ENCODE measurements at places on chromosomes 13 and 19.
A peak's percentile ranks its signal among the peaks of the same experiment; 100 is the strongest.

DNA sequence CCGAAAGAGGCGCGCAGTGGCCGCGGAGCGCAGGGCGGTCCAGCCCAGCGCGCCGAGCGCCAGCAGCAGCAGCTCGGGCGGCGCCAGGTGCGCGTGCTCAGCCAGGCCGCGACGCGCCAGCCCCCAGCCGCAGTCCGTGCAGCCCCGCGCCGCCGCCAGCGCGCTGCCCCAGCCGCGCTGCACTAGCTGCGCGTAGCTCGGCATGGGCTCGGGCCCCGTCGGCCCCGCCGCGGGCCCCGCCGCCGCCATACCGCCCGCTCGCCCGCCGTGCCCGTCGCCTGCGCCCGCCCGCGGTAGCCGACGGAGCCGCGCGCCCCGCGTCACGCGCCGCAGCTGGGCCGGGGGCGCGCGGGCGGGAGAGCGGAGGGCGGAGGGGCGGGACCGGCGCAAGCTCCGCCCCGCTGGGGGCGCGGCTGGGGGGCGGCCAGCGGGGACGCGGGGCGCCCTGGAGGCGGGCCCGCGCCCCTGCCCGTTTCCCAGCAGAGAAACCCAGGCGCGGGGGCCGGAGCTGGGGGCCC lies at the start of gene CERS1:
CERS1 (minus strand) TSS at position 335 of the 518 bp plus-strand sequence; CDS start at position 249, 86 bp downstream.
- no peak for DNase-seq

DNA sequence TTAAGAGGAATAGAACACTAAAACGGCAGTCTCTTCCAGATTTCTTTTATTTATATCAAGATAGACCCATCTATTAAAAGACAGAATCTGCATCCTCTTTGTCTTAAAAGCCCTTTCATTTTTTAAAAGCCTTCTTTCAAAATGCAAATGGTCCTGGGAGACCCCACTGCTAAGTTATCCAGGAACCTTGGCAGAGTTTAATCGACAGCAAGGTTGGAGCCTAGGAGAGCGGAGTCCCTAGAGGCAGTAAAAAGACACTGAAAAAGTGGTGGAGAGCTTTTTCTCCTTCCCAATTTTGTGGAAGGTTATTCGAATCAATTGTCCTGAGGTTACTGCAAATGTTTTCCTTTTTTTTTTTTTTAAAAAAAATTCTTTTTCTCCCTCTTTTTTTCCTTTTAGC lies 294.7 kb downstream of the NALCN start:
- DNase-seq: no peak

GRCh38 chr13:110092831-110093247 lies 214.1 kb downstream of the COL4A1 start:
- DNase-seq: no peak

DNA sequence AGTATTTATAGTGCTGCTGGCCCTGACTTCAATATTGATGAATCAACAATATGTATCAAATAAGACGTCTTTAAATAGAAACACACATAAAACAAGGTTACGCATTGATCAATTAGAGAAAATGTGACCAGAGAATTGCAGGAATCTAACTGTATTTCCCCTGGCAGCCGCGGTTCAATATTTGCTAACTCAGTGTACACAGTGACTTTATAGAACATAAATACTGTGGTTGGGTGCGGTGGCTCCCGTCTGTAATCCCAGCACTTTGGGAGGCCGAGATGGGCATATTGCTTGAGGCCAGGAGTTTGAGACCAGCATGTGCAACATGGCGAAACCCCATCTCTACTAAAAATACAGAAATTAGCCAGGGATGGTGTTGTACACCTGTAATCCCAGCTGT lies 22.8 kb upstream of the UPF3A start:
- DNase-seq: no peak

DNA sequence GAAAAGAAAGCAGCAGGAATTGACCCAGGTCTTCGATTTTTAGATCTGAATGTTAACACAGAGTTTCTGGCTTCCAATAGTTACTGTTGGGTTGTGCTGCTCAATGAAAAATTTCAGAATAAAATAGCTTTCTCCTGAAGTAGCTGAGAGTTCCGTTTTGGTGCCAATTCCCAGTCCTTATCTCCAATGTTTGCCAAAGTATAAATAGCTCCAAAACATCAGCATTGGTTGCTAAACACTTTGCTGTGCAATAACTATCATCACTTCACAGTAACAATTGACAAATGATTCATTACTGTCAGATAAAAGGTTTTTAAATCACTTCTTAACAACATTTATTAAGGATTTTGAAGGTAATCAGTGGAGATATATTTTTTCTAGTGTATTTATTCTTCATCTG lies 446.0 kb downstream of the PCDH20 start:
- DNase-seq: peak; percentile 40

GRCh38 chr13:100721885-100722512 lies 47.4 kb upstream of the TMTC4 start:
- DNase-seq: no peak

- no peak for DNase-seq
Observed at GRCh38 chr19:17097593-17098126, 22.1 kb downstream of the MYO9B start.
